ENCODE measurements at places on chromosomes 11 and 22. TPM values are rescaled to one million over a fixed set of nuclear protein-coding genes. Genes with fewer than 3 reads are reported as not detected.

The MAP6 gene
- 12.3 TPM for polyA plus RNA-seq

The SCGB1A1 gene
- not detected for polyA plus RNA-seq

The PLAAT2 gene
- not detected for polyA plus RNA-seq

The OR4C6 gene
- not detected for polyA plus RNA-seq

The CLTCL1 gene
- 14.0 TPM for polyA plus RNA-seq

The OR51B5 gene
- polyA plus RNA-seq = 0.05 TPM

The LBHD1 gene
- polyA plus RNA-seq = 4.1 TPM

The OR52H1 gene
- not detected for polyA plus RNA-seq

The SHANK3 gene
- 0.25 TPM for polyA plus RNA-seq

The ADORA2A gene
- 0.97 TPM for polyA plus RNA-seq

The C1QTNF4 gene
- polyA plus RNA-seq = 0.04 TPM
